ENCODE measurements at places on chromosomes 3 and 15.

DNA sequence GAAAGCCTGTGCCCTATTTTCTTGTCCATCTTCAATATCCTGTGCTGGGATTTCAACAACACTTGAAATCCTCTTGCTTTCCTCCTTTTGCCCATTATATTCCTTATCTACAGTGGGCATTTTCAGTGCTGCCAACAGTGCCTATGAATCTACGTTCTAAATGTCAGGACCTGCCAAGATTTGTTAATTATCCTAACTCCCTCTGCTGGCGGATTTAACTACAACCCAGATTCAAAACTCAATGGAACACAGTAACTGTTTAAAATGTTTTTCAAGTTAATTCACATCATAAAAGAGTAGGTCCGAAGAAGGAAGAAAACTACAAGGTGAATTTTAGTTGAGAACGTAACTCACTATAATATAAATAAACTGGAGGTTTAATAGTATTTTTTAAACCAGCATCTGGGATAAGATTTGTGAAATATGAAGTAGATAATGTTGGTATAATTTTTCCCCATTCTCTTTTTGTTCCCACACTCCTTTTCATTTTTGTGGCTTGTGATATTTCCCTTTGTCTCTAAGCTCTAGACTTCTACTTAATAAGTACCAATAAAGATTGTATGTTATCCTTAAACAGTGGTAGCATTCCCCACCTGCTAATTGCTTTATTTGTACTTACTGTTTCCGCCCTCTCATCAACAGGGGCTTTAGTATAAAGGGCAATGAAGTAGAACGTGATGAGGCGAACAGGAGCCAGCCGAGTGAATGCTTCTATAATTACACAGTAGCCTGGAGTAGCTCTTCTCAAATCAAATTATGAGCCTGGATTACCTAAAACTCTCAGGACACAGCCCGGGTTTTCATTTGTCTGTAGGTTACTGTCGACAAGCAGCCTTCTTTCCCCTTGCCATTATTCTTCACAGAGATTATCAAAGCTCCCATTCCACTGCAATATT, 302.5 kb upstream of the ATP11B start:
- DNase-seq: no peak

DNA sequence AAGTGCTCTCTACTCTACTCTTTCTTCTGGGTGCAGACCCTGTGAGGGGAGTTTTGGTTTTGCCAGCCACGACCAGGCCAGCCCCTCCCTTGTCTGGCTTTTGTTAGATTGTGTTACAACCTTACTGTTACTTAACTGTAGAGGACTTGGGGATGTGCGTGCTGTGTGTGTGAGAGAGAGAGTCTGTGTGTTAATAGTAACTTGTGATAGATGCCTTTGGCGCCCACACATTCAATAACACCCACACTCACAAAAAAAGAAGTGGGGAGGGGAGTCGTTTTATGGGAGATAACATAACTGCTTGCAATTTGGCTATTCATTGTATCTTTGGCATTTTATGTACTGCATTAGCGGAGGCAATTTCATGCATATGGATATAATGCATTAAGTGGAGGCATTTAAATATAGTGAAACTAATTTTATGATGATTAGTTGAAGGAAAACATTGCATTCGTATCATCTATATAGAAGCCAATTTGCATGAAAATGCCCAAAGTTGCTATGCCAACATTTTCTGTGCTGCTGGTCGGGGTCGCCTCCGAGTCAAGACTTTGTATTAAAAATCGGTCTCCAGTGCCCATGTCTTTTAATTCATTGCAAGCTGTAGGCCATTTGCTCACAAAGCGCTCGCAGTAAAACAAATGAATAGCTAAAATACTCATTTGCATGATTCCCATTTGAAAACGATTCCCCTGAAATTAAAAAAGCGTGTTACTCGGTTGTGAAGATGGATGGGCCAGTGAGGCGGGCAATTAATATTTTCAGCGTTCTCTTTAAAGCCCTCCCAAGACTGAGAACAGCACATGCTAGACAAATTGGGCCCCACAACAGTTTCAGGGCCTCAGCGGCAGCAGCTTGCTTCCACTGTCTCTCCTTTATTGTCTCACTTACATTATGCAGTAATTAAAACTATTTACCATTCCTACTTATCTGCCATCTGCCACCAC, 158.5 kb upstream of the SMAD3 start:
- no peak for DNase-seq

DNA sequence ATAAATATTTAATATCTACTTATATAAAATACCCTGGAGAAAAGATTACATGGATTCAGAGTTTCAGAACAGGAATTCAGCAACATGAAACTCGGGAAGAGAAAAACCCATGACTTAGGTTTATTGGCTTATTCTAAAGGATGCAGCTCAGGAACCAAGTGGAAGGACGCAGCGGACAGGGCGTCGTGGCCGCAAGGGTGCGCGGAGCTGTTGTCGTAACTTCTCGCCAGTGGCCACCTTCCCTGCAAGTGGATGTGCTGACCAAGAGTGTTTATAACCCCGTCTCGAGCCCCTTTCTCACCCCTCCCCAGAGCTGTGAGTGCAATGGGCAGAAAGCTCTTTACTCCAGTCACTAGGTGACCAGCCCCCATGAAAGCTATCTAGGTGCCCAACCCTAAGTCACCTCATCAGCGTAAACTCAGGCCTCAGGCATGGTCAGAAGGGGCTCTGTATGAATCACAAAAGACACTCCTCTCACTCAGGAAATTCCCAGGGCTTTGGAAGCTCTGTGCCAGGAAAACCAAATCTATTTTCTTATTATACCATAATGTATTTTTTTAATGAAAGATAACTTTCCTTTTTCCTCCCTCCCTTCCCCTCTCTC, 77.3 kb downstream of the CHRNA7 start:
- DNase-seq: no peak

DNA sequence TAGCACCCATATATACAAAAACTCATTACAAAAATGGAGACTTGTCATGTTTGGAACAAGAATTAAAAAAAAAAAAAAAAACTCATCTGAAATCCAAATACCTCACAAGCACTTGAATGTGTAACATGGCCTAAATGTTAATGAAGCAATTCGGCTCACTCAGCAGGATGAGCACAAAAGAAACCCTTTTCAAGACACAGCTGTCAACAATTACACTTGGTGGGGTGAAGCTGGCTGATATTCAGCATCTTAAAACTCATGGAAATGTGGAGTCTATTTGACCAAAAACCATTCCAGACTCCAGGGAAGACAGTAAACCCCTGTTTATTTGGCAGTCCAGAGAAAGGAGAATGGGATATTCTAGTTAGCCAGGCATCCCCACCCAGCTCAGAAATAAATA, 205.4 kb upstream of the TSC22D2 start:
- DNase-seq: no peak

DNA sequence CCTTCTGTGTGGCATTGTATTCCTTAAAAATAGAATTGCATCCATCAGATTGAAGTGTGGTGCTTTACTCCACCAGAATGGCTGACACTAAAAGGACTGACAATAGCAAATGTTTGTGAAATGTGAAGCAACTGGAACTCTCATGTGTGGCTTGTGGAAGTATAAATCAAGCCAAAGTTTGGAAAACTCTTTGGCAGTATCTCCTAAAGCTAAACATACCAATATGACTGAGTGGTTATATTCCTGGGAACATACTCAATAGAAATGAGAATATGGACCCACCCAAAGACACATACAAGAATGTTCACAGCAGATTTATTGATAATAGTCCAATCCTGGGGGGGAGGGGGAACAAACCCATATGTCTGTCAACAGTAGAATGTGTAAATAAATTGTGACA, 87.1 kb downstream of the RARB start:
- DNase-seq: no peak

- no peak for DNase-seq
These were observed 231.6 kb upstream of the AGTR1 start for GRCh38 chr3:148466143-148466542.

- DNase-seq: no peak
These were observed 394 bp downstream of the OSBPL10 start for GRCh38 chr3:31980530-31981205.
